ENCODE measurements at places on chromosomes 3 and 15.

- H3K27me3 ChIP-seq: no peaks in the 10 kb centered on the region
- H3K36me3 ChIP-seq: no peaks in the 10 kb centered on the region
- no peaks in the 10 kb centered on the region for H3K4me1 ChIP-seq
- no peak overlapping the region for H3K4me3 ChIP-seq
- peak; percentile 4 for DNase-seq
Measured at GRCh38 chr3:105613120-105613519, 246.4 kb downstream of the ALCAM start.

GRCh38 chr3:10669490-10670048 is 146.5 kb upstream of the SLC6A11 start:
- DNase-seq: no peak
- no peaks in the 10 kb centered on the region for H3K36me3 ChIP-seq
- H3K4me1 ChIP-seq: no peaks in the 10 kb centered on the region
- no peak overlapping the region for H3K27ac ChIP-seq
- peaks cover 4% of the 10 kb centered on the region for H3K27me3 ChIP-seq
- no peak overlapping the region for H3K4me3 ChIP-seq

- H3K4me1 ChIP-seq: no peaks in the 10 kb centered on the region
- H3K36me3 ChIP-seq: no peaks in the 10 kb centered on the region
- H3K27ac ChIP-seq: no peak overlapping the region
- H3K27me3 ChIP-seq: no peaks in the 10 kb centered on the region
- no peak for DNase-seq
Measured at GRCh38 chr3:124526601-124527000, 203.7 kb upstream of the UMPS start.

- DNase-seq: no peak
- H3K4me1 ChIP-seq: peaks cover 10% of the 10 kb centered on the region
- H3K27ac ChIP-seq: no peak overlapping the region
- no peak overlapping the region for H3K4me3 ChIP-seq
- H3K36me3 ChIP-seq: no peaks in the 10 kb centered on the region
Measured at GRCh38 chr3:133136114-133137041, 98.2 kb downstream of the TMEM108 start.

DNA sequence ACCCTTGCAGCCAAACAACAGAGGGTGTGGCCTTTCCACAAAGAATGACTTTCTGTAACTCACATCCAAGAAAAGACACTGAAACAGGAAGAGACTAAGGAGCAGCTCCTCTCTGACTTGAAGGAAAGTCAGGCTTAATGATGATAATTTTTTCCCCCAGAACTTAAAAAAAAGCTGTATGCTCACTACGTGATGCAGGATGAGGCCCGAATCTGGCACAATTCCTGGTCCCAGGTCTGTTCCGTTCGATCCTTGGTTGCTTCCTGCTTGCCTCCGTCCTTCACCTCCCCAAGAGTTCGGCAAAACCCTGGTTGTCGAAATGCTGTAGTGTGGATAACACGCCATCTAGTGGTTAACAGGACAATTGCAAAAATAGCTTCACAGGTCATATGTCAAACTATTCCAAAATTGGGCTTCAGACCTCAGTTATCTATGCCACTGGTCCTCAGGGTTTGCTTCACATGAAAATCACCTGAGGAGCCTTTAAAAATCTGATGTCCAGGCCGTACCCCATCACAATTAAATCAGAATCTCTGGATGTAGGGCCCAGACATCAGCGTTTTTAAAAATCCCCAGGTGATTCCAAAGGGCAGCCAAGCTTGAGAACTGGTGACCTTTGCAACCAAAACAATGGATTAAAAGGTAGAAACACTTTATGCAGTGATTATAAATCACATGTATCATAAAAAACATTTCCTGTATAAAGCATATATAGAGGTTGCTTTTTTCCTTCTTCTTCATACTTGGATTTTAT is 28.1 kb upstream of the SYNM start:
- H3K27me3 ChIP-seq: no peaks in the 10 kb centered on the region
- H3K4me3 ChIP-seq: no peak overlapping the region
- H3K27ac ChIP-seq: no peak overlapping the region

DNA sequence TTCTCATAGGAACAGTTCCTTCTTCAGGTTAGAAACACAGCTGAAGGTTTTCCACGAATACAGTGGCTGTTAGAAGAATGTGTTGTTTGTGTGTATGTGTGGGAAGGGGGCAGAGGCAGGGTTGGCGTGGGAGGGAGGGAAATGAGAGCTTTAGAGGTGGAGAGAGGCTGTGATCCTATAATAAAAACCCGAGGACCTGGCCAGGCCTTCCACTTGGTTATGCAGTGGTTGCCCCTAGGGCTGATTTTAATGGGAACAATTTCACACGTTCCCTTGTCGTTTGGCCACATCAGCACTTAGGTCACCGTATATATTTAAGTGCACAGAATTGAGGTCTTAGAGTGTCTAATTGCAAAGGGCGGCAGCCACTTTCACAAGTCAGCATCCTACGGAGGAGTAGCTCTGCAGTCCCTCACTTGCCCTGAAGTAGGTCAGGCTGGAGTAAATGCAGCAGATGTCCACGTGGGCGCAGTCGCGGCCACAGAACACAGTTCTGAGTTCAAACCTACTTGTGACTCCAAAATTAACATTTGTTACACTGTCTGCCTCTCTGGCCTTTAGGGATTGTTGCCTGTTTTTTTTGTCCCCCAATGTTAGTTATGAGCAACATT is 85.6 kb downstream of the PDCD6IP start:
- DNase-seq: peak; percentile 21
- H3K27me3 ChIP-seq: no peaks in the 10 kb centered on the region
- no peak overlapping the region for H3K27ac ChIP-seq
- no peak overlapping the region for H3K4me3 ChIP-seq

DNA sequence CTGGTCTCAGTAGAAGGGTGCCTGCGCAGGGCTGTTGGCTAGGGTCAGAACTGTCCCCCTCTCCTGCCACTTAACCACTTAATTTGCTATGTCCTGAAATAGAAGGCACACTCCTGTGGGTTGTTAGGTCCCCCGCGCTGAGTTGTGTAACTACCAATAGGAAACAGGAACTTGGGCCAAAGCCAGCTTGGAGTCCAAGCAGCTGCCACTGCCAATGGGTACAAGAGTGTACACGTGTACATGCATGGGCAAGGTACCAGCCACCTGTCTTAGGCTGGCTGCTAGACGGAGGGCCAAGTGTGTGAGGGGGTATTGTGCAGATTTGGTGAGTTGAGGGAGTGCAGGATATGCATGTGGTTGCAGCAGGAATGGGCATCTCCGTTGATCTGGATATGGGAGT is 29.7 kb upstream of the POLG start:
- H3K4me1 ChIP-seq: no peaks in the 10 kb centered on the region
- H3K4me3 ChIP-seq: no peak overlapping the region
- H3K27me3 ChIP-seq: peaks cover 100% of the 10 kb centered on the region
- no peaks in the 10 kb centered on the region for H3K36me3 ChIP-seq
- no peak for DNase-seq

GRCh38 chr3:194364652-194365434 is 4.7 kb downstream of the LRRC15 start:
- peak overlapping the region; percentile 7 for H3K27ac ChIP-seq
- peaks cover 10% of the 10 kb centered on the region for H3K27me3 ChIP-seq
- H3K36me3 ChIP-seq: no peaks in the 10 kb centered on the region
- H3K4me3 ChIP-seq: no peak overlapping the region
- H3K4me1 ChIP-seq: peaks cover 10% of the 10 kb centered on the region

GRCh38 chr3:173584093-173584837 is 186.7 kb downstream of the NLGN1 start:
- H3K4me1 ChIP-seq: peaks cover 15% of the 10 kb centered on the region
- peak overlapping the region; percentile 36 for H3K4me3 ChIP-seq

DNA sequence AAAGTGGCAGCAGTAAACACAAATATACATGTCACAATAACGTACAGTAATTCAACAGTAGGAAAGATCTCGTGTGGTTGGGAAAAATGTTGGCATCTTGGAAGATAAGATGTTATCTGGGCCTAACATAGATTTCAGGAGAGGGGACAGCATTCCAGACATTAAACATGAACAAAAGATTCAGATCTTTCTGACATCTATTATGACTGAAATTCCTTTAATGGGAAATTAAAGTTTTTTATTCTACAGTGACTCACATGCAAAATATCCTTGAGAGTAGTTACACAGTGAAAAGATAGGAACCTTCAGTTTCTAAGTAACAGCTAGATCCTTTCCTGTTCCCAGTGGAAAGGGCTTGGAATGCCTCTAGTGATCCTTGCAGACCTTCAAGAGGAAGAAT is 9.2 kb downstream of the NDUFB5 start:
- no peaks in the 10 kb centered on the region for H3K4me1 ChIP-seq
- peaks cover 30% of the 10 kb centered on the region for H3K36me3 ChIP-seq
- no peak overlapping the region for H3K4me3 ChIP-seq

DNA sequence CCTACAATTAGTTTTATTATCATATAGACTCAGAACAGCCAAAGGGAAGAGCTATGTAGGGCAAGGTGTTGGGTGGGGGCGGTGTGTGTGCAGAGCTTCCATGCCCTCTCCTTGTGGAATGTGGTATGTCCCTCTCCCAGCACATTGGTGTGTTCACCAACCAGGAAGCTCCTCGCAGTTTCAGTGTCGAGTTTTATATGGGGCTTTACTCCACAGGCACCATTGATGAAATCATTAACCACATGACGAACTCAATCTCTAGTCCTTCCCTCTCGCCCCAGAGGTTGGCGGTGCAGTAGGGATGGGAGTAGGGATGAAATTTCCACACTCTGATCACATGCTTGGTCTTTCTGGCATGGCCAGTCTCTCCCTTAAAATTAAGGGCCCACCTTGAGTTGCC is 13.6 kb upstream of the SRP14 start:
- no peak overlapping the region for H3K4me3 ChIP-seq
- no peak for DNase-seq
- no peak overlapping the region for H3K27ac ChIP-seq
- no peaks in the 10 kb centered on the region for H3K36me3 ChIP-seq

GRCh38 chr3:39154280-39155021 is 1.1 kb upstream of the CSRNP1 start:
- H3K4me1 ChIP-seq: peaks cover 31% of the 10 kb centered on the region
- H3K4me3 ChIP-seq: no peak overlapping the region
- no peak for DNase-seq
- no peaks in the 10 kb centered on the region for H3K36me3 ChIP-seq
- H3K27me3 ChIP-seq: no peaks in the 10 kb centered on the region

GRCh38 chr3:127091376-127091775 is 101.6 kb upstream of the PRR23E start:
- no peak overlapping the region for H3K4me3 ChIP-seq
- H3K27me3 ChIP-seq: no peaks in the 10 kb centered on the region
- no peaks in the 10 kb centered on the region for H3K4me1 ChIP-seq
- DNase-seq: no peak
- H3K27ac ChIP-seq: no peak overlapping the region

DNA sequence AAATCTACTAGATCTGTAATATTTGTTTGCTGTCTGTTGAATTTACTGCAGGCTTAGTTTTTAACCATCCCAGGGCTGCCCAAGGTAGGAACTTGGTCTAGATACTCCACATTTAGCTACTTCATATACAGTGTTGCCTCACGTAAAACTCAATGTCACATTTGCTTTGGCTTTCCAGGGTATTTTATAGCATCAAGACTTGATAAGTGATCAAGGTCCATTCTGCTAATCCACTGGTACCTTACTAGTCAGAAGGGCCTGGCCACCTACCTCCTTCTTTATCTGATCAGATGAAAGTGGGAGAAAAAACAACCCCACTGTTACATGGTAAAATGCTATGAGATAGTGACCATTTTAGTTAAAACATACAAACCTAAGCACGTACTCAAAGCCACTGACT is 25.5 kb upstream of the GREM1 start:
- H3K36me3 ChIP-seq: no peaks in the 10 kb centered on the region
- H3K4me1 ChIP-seq: no peaks in the 10 kb centered on the region
- H3K27ac ChIP-seq: no peak overlapping the region
- no peaks in the 10 kb centered on the region for H3K27me3 ChIP-seq
- H3K4me3 ChIP-seq: no peak overlapping the region

GRCh38 chr3:34669490-34669889 is 871.1 kb downstream of the PDCD6IP start:
- DNase-seq: no peak
- H3K4me1 ChIP-seq: no peaks in the 10 kb centered on the region
- no peak overlapping the region for H3K27ac ChIP-seq
- H3K27me3 ChIP-seq: no peaks in the 10 kb centered on the region
- H3K4me3 ChIP-seq: no peak overlapping the region

- H3K36me3 ChIP-seq: no peaks in the 10 kb centered on the region
- H3K4me1 ChIP-seq: no peaks in the 10 kb centered on the region
- no peaks in the 10 kb centered on the region for H3K27me3 ChIP-seq
- no peak overlapping the region for H3K27ac ChIP-seq
- no peak overlapping the region for H3K4me3 ChIP-seq
Measured at GRCh38 chr3:12252889-12253288, 36.0 kb upstream of the PPARG start.

GRCh38 chr15:60798821-60799220 is 319.9 kb upstream of the ICE2 start:
- no peaks in the 10 kb centered on the region for H3K36me3 ChIP-seq
- H3K27me3 ChIP-seq: peaks cover 26% of the 10 kb centered on the region
- DNase-seq: no peak
- H3K4me1 ChIP-seq: no peaks in the 10 kb centered on the region
- H3K27ac ChIP-seq: no peak overlapping the region

DNA sequence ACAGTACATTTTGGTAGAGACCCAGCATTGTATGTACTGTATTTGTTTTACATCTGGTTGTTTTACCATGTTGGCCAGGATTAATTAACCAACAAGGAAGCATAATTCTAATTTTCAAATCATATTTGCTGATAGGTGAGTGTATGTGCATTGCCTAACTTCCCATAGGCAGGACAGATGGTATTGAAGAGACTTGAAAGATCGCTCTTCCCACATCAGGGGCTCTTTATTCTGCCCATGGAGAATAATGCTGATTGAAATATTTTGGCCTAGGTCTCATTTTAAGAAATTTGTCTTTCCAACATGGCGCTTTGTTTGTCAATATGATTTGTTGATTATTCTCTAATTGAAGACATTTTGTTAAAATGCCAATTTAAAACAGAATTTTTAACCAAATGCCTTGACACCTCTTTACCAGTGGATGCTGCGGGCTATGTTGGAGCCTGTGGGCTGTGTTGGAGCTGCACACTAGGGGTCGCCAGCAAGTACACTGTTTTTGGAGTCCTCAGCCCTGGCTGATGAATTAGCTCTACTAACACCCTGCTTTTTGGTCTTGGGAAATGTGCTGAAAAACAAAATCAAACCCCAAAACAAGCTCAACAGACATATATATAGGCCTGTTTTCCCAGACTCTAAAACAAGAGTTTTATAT is 5.3 kb downstream of the P2RY12 start:
- no peak overlapping the region for H3K4me3 ChIP-seq
- DNase-seq: peak; percentile 56
- H3K27me3 ChIP-seq: no peaks in the 10 kb centered on the region
- no peaks in the 10 kb centered on the region for H3K36me3 ChIP-seq
- peaks cover 12% of the 10 kb centered on the region for H3K4me1 ChIP-seq
- H3K27ac ChIP-seq: peak overlapping the region; percentile 47

Data from cardiac muscle cell (in vitro differentiated cells and primary cell).